ENCODE measurements at places on chromosomes 6 and 20.

GRCh38 chr6:148235446-148235845 lies 107.2 kb upstream of the SASH1 start:
- DNase-seq, result no peak

GRCh38 chr20:38229376-38230252 lies 30.9 kb downstream of the KIAA1755 start:
- DNase-seq, result peak; percentile 57

GRCh38 chr6:46160102-46160501 lies 10.7 kb downstream of the ENPP5 start:
- DNase-seq, result no peak

GRCh38 chr20:25402583-25402982 lies 4.9 kb upstream of the GINS1 start:
- no peak for DNase-seq

DNA sequence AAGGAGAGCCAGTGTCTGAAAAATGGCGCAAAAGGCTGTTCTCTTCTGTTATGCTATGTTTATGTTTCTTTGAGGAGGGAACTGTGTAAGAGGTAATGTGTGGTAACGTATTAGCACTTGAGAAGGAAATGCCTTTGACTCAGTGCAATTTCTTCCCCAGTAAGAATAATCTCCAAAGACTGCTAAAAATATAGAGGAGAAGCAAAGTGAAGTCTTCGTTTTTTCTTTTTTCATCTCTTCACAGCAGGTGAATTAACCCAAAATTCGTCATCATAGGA lies 47.1 kb upstream of the IFNGR1 start:
- no peak for DNase-seq

GRCh38 chr20:29873946-29874345 lies 1383.5 kb upstream of the DEFB115 start:
- peak; percentile 62 for DNase-seq

DNA sequence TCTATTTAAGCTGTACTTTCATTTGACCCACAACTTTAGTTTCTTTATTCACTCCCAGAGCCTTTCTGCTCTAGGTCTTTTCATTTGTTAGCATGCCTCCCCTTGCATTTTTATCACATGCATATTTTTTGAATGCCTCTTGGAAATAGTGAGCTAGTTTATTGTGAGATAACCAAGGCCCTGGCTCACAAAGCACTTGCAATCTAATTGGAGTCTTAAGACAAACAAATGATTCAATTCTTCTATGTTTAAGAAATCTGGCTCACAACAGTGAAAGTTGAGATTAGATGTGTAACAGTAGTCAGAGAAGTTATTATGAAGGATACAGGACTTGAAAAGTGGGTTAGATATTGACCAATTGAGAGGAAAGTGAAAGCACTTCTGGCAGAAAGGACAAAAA lies 173.4 kb downstream of the MOXD1 start:
- DNase-seq, result no peak

DNA sequence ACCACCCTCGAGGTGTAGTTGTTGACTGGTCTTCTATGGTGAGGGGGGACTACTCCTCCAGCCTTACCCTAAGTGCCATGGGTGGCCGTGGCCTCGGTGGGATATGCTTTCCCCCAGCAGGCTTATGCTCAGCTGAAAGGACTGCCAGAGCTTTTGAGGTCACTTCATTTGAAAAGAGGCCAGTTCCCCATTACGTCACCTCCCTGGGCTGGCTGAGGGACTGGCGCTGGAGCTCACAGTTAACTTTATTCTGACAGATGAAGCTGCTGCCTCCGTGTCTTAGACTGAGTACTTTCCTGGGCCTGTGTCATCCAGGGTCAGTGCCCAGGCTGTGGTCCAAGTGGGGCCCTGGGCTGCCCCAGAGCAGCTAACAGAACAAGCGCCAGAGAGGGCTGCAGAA lies 42.8 kb upstream of the PCMTD2 start:
- DNase-seq, result no peak

Data from SJSA1 (cell line).